SIG-M5 (cell line): ENCODE measurements at places on chromosomes 7 and 10.

- no peak for DNase-seq
Observed at GRCh38 chr10:88788924-88789323, 13.6 kb upstream of the LIPM start.

DNA sequence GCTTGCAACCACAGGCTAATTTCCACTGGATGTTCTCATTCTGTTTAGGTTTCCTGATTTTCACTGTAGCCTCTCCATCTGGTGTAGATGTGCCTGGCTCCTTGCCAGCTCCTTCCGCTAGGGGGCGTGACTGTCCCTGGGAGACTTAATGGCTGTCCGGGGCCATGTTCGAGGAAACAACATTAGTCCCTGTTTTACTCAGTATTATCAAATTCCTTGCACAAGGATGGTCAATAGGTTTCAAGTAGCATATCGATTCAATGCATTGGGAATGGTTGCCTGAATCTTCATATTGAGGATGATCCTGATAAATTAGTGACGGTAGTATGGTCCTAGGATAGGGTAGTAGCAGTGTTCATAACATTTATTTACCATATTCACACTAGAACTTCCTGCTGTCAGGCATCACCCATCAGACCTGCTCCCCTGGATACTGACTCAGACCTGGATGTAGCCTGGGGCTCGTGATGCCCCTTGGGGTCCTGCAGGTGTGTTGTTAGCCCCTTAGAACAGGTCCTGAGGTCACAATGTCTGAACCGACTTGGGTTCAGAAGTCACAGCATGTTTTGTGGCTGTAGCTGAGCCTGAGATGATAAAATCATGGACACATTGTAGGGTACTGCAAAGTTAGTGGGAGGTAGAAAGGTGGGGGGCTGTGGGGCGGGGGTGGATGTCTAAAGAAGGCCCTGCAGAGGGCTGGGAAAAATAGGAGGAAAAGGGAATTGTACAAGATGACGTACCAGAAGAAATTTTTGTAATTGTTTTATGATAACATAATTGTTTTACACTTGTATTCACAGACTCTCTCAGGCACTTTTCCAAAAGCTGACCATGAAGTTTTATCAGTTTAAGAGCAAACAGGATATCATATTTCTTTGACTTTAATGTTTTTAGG lies 8.9 kb upstream of the EXOC6 start:
- DNase-seq, result no peak

DNA sequence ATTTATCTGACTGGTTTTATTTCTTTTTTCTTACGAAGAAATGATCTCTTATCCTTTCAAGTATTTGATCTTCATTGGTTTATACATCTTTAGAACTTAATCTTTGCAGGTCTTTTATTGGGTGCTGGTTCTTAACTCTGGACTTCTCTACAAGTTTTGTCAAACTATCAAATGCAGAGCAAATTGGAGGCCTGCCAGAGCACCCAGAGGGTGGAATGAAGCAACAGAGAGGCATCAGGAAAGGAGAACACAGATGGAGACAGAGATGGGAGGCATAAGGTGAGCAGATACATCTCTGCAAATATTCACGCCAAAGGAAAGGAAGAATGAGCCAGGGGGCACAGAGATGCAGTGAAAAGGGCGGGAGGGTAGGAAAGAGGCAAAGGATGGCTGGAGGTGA lies 130.3 kb downstream of the PKD1L1 start:
- no peak for DNase-seq

DNA sequence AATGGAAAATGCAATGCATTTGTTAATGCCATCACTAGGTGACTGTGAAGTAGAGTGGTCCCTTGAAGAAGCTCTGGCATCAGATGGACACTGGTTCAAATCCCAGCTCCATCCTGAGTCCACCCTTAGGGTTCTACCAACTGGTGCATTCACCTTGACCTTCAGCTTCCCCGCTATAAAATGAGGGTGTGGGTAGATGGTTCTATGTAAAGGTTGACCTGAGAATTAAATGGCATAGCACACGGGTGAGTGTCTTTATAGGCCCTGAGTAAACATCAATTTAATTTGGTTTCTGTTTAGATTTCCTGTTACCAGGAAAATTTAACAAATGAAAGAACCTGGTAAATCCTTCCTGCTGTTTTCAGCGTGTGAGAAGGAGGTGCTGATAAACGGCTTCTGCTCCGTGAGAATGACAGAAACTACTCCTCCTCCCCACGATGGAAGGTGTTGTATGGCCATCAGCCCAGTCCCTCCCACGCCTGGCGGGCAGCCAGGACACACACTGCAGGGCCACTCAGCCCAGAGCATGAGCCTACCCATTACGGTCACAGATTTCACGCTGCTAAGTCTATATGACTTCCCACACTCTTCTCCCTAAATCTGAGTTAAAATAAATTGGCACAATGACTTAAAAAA lies 210.1 kb downstream of the TNS3 start:
- DNase-seq, result no peak

- DNase-seq, result no peak
Observed at GRCh38 chr10:114987995-114988394, 50.0 kb downstream of the TRUB1 start.

GRCh38 chr7:74526780-74527179 lies 73.1 kb downstream of the GTF2IRD1 start:
- no peak for DNase-seq

DNA sequence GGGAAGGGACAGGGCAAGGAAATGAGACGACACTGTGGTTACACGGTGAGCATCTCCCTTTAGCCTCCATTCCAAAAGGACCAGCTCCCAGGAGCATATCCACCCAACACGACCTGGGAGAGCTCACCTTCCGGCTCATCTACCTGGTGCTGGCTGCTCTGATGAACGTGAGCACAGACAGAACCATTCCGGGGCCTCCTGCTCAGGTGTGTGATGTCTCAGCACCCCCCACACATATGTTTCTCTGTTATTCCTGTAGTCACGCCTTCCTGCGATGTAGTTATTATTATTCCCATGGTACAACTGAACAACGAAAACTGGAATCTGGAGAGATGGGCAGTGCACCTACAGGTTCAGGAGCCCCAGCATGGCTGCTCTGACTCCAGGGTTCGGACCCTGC lies 20.5 kb upstream of the GPR26 start:
- no peak for DNase-seq

DNA sequence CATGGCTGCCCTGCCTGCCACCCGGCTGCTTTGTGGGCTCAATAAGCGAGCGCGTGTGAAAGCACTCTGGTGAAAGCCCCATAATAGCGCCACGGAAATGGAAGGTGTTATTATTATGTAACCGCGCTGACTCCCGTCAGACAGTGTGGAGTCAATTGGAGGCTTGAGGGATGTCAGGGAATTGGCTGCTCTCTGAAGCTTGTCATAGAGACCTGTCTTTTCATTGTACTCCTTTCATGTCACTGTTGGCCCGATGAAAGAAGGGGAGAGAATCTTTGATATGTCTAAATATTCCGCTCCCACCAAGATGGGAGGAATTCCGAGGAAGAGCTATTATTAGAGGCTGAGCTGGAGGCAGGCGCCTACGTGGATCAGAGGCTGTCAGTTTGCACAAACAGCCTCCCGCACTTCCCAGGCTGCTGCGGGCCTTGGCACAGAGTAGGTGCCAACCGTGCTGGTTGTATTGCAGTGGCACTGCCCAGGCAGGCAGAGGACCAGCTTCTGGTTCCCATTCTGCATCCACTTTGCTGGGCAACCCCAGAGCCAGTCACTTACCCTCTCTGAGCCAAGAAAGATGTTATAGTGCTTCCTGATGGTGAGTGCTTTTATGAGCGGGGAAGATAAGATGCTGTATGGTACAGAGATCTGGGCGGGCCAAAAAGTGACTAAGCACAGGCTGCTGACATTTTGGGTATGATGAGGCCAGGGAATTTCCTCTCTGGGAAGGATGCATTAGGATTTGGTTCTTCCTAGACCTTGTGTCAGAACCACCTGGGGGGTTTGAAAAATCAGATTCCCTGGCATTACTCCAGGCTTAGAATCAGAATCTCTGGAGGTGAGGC lies 151.4 kb downstream of the RPS24 start:
- DNase-seq, result no peak

DNA sequence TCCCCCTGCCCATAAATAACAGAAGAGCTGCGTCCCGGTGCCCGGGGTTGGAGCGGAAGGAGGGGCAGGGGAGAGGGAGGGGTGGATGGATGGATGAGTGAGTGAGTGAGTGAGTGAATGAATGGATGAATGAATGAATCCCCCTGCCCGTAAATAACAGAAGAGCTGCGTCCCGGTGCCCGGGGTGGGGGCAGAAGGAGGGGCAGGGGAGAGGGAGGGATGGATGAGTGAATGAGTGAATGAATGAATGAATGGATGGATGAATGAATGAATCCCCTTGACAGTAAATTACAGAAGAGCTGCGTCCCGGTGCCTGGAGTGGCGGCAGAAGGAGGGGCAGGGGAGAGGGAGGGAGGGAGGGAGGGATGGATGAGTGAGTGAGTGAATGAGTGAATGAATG lies 7.6 kb upstream of the UNCX start:
- DNase-seq, result no peak

GRCh38 chr7:41149576-41149975 lies 553.3 kb downstream of the INHBA start:
- no peak for DNase-seq

DNA sequence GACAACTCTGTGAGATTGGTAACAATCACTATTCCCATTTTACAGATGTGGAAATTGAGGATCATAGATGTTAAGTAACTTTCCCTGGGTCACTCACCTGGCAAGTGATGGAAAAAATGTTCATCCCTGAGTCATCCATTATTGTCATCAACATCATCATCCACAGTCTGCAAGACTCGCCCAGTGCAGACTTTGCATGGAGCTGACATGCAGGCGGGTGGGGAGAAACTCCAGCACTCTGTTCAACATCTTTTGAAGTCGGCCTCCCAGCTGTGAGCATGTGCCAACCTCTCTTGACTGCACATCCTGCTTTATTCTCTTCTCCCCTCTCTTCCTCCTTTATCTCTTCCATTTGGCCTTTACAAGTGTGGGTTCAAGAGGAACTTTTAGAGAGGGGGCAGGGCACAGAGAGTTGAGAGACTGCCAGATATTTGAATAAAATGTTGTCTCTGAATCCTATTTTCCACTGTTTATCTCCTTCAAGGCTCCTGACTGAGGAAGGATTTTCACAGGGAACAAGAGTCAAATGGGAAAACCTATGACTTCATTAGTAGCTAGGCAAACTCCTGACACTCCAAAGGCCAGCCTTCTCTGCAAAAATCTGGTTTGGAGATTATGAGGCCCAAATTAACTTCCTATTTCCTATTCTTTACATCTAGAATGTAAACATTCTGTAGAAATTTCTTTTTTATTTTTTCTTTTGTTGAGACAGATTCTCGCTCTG lies 283.7 kb upstream of the PODXL start:
- DNase-seq, result no peak

GRCh38 chr7:27160145-27160545 lies 3.7 kb upstream of the HOXA7 start:
- DNase-seq, result no peak

GRCh38 chr7:51024867-51025266 lies 242.2 kb upstream of the GRB10 start:
- DNase-seq, result no peak

GRCh38 chr10:78991187-78991586 lies 77.6 kb upstream of the ZMIZ1 start:
- DNase-seq, result no peak

DNA sequence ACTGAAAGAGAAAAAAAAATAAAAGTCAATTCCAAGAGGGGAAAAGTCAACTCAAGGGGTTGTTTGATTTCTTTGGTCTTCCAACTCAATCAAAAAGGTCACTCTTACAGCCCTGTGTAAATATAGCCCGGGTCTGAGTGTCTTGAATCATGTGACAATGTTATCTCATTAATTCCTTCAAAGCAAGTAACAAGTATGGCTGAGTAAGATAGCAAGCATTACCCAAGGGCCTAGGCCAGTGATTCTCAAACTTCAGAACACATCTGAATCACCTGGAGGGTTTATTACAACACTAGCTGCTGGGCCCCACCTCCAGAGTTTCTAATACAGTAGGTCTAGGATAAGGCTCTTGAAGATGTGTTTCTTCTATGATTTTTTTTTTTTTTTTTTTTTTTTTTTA lies 125.0 kb downstream of the PRLHR start:
- no peak for DNase-seq

DNA sequence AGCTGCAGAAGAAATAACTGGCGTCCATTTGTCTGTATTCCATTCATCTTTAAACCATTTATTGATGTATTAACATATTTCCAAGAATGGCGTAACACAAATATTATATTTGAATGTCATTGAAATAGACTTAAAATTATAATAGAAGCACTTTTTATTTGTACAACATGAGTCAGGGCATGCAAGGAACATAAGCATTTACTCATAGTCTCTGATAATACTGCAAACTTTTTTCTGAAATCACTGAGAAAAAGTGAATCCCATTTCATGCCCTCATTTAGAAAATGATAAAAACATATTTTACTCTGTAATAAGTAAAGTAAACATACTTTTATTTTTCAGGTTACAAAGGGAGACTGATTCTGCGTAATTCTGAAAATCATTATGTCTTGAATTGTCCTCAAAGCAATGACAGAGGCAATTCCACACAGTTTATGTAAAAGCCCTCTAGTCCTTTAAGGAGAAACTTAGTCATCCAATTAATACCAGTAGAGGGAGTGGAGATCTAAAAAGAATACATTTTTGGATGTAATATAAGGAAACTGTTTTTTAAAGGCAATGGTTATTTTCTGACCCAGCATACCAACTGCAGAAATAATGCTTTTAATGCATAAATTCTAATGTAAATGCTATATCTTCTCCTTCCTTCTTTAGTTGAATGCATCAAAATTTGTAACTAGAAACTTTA lies 58.1 kb downstream of the AGMO start:
- DNase-seq, result no peak

DNA sequence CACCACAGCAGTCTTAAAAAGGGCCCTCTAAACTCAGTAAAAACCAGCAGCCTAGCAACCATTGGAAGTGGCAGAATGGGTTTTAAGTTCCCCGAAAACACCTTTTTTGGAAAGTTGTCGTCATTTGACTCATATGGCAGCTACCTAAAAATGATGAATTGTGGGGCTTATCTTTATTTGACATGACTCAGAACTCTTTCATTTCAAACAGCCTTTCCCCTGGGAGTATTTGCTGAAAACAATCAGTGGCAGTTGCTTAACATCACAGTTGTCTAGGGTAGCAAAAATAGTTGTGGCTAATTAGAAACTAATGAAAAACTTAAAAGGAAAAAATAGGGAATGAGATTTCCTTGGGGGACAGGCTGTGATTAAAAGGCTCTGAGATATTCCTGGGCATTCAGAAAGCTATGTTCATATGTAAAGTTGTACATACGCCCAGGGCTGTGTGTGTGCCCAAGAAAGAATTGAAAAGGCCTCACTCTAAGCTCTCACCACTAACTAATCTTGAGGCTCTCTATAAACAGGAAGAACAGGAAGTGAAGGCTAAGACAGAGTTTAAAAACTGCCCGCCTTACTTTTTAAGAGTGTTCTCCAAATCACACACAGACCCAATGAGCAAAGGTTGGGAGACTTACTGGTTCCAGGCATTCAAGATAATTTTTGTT lies 81.7 kb upstream of the HECTD2 start:
- no peak for DNase-seq

DNA sequence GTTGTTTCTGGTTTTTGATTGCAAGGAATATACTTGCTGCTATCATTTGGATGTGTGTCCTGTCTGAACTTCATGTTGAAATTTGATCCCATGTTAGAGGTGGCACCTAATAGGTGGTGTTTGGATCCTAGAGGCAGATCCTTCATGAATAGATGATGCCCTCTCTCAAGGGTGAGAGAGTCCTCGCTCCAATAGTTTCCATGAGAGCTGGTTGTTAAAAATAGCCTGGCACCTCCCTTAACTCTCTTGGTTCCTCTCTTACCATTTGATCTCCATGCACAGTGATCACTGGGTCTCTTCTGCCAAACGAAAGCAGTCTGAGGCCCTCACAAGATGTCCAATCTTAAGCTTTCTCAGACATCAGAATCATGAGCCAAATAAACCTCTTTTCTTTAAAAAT lies 49.0 kb upstream of the ZNF248 start:
- DNase-seq, result no peak
